Fibroblast of the aortic adventitia (primary cell): ENCODE measurements at places on chromosomes 4 and X.

GRCh38 chr4:2305766-2306501 is 44.0 kb upstream of the MXD4 start:
- no peak for DNase-seq

- peak; percentile 65 for DNase-seq
Measured at GRCh38 chr4:13985837-13986236, 358.3 kb upstream of the BOD1L1 start.

DNA sequence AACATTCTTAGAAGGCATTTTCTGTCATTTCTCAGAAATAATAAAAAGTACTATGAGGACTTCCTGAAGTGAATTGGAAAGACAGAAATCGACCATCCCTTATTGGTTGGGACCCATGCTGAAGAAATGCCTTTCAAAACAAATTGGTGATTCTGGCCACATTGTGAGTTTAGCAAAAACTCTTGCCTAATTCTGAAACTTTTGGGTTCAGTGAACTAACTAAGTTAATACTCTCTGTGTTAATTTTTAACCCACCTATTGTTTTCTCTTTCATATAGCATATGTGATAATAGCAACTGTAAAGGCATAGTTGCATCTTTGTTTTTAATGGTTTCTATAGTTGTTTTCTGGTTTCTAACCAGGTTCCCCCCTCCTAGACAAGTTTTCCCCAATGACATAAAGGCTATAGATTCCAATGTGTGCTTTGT is 129.3 kb upstream of the FAT1 start:
- DNase-seq = no peak

DNA sequence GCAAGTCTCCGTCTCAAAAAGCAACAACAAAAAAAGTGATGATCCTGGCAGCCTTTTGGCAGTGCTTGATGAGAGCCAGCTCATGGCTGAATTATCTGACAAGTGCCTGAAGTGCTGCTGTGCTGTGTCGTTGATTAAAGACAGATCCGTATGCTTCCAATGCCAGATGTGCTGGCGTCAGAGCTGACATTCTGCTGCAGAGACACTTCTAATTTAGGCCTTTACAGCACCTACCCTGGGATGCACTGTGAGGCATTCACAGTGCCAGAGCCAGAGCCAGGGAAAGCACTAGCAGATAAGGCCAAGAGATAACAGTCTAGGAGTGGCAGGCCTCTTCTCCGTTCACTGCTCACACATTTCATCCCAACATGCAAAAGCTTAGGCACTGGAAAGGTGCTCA is 995.5 kb downstream of the RAB28 start:
- peak; percentile 8 for DNase-seq

GRCh38 chr4:168501407-168501806 is 4.6 kb downstream of the PALLD start:
- DNase-seq = no peak

DNA sequence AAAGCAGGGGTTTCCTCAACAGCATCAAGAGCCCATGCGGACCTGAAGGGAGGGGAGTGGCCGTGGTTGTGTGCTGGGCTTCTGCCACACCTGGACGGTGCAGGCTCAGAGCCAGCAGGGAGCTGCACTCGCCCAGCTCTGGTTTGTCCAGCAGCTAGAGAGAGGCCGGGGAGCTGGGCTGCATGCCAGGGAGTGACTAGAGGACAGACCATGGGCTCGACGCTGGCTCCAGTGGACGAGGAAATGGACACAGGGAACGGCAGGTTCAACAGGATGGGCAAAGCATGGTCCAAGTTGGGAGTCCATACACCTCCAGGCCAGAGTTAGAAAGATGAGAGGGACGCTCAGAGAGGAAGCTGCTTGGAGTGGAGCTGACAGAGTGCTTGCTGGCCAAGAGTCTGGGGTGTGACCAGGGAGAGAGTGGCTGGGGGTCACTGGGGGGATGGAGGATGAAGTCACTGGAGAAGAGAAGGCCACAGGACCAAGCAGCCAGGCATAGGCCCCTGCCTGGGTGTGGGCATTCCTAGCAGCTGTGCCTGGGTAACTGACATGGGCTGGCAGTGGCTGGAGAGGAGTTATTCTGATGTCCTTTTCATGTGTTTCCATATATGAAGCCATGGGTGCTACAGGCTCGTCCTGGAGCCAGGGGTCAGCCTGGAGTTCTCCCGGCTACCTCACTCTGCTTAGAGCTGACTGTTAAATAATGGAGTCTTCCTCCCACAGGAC is 42.8 kb downstream of the HTT-AS start:
- no peak for DNase-seq
